ENCODE measurements at places on chromosomes 7 and 10.
A peak's percentile ranks its signal among the peaks of the same experiment; 100 is the strongest.

DNA sequence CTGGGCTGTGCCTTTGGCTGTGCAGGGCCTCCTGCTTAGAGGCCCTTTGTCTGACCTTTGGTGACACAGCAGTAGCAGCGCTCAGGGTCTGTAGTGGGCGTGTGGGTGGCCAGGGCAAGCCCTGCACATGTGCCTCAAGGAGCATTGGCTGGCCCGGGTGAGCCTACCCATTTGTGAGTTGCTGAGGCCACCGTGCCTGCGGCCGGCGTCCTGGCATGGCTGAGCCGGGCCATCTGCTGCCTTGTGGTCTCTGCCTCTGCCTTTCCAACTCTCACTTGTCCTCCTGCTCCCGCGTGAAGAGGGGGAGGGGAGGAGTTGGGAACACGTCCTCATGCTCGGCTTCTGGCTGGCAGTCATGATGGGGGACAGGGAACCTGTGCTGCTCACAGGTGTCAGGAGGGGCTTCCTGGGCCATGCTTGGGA lies 9.2 kb upstream of the ORAI2 start:
- no peak for DNase-seq

DNA sequence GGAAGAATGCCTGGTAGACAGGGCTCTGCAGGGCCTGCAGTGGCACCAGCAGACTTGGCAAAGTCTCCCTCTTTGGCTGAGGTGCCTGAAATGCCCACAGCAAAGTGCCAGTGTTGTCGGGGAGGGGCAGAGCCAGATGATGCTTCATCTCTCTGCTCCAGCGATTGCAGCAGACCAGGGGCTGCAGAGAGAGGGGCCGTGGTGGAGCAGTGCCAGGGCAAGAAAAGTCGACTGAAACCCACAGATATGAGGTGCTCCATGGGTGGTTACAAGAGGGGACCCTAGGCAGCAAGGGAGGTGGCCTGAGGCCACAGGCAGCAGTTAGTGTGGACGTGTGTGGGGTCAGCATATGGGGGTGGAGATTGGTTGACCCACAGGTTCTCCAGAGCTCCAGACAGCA lies 123.5 kb upstream of the SHH start:
- no peak for DNase-seq

GRCh38 chr10:133476641-133476990 lies 22.9 kb downstream of the SCART1 start:
- no peak for DNase-seq

DNA sequence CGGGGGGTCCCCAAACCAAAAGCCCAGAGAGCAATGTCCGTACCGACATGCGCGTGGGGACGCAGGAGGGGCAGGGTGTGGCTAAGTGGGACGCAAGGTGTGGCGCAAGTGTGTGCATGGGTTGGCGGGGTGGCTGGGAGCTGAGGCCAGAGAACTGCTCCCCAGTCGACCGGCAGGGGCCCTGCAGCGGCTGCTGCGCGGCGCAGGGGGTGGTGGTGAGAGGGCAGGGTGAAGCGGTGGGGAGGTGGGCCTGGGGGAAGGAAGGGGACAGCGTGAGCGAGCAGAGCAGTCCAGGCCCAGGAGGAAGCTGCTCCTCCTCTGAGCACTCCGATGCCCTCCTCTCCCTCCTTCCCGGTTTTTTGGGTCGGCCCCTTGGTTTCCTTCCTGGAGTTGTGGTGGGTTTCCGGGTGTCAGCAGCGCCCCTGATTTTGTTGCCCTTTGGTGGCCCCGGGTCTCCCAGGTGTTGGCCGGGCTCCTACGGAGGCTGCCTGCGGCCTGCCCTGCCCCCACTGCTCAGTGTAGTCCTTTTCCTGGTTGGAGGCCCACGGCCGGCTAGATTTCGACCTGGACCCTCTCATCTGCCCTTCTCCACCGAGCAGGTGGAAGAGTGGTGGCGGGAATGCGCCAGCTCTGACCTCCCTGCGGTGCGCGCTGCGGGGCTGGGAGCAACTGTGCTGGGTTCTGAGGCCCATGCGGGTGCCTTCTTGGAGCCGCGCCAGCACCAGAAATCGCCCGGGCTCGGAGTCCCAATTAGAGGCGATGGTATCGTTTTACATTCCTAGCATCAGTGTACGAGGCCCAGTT lies 40.5 kb upstream of the COMTD1 start:
- no peak for DNase-seq

GRCh38 chr10:124213471-124213870 lies 120.1 kb upstream of the CHST15 start:
- DNase-seq: no peak

- no peak for DNase-seq
These were observed 135.7 kb downstream of the DNAJB6 start for GRCh38 chr7:157472311-157473050.

GRCh38 chr7:12637819-12638592 lies 49.4 kb upstream of the ARL4A start:
- DNase-seq: no peak

DNA sequence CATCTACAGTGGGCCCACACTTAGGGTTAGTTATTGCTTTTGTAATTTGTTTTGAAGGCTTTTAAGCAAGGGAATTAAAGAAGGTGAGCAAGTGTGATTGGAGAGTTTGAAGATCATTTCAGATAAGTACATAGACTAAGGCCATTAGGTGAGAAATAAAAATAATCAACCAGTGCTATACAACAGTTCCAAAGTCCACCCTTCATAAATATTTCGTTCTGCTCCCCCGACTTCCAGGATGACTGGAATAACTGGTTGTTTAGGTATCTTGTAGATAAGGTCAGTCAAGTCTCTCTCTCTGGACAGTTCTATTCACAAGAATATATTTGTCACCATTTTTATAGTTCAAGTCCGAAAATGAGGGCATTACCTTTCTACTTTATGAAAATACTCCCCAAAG lies 98.0 kb upstream of the MBL2 start:
- no peak for DNase-seq

DNA sequence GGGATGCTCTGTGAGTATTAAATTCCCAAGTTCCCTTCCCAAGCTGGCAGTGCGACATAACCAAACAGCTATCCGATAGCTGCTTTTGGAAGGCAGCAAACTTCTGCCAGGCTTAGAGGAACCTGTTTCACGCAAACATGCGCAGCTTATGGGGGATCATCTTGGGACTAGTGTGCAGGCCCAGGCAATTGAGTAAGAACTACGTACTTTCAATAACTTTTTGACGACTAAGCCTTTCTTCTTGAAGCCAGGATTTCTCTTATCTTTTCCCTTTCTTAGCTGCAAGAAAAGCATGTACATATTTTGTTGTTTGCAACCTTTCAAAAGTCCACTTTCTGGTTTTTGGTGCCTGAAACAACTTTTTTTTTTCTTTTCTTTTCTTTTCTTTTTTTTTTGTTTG lies 28.7 kb upstream of the SEPHS1 start:
- DNase-seq: no peak

GRCh38 chr7:129066290-129067131 lies 11.6 kb upstream of the TNPO3 start:
- no peak for DNase-seq

GRCh38 chr7:106452031-106452851 lies 167.5 kb upstream of the NAMPT start:
- DNase-seq: no peak

GRCh38 chr7:106808967-106809635 lies 56.0 kb upstream of the PIK3CG start:
- no peak for DNase-seq

- no peak for DNase-seq
These were observed 117.7 kb downstream of the ARID5B start for GRCh38 chr10:62019013-62019684.

- no peak for DNase-seq
These were observed 8.4 kb downstream of the C10orf105 start for GRCh38 chr10:71711052-71711623.

- DNase-seq: no peak
These were observed 13.1 kb downstream of the WNT16 start for GRCh38 chr7:121341933-121342332.

DNA sequence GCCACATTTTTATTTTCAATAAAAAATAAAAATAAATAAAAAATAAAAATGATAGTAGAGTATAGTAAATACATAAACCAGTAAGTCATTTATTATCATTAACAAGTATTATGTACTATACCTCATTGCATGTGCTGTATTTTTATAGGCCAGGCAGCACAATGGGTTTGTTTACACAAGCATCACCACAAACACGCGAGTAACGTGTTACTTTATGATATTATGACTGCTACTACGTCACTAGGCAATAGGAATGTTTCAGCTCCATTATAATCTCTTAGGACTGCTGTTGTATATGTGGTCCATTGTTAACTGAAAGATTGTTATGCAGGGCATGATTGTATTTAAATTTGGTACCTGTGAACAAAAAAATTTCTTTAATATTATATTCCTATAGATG lies 20.8 kb upstream of the SDHAF3 start:
- DNase-seq: no peak

GRCh38 chr10:120279196-120279595 lies 177.8 kb upstream of the PLPP4 start:
- no peak for DNase-seq

GRCh38 chr7:82359426-82359825 lies 84.2 kb downstream of the CACNA2D1 start:
- DNase-seq: no peak

DNA sequence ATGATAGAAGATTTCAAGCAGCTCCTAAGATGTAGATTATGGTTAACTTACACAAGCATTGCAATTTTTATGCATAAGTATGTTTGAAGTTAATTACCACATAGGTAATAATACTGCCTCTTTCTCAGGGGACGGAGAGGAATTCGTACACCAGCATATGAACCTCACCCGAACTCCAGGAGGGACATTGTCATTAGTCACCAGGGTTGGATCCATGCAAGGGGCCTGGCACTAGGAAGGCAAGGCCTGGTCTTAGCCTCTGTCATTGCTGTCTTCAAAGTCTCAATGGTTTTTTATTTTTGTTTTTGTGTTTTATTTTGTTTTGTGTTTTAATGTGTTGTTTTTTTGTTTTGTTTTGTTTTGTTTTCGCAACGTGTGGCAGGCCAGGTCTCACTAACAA lies 145.6 kb upstream of the PPP2R2D start:
- no peak for DNase-seq

DNA sequence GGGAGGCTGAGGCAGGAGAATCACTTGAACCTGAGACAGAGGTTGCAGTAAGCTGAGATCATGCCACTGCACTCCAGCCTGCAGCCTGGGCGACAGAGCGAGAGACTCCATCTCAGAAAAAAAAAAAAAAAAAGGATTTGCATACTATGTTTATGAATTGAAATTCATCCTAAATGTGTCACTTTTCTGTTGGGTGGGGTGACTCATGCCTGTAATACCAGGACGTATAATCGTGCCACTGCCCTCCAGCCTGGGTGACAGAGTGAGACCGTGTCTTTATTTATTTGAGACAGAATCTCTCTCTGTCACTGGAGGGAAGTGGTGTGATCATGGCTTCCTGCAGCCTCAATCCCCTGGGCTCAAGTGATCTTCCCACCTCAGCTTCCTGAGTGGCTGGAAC lies 5.8 kb downstream of the ZNF212 start:
- peak; percentile 37 for DNase-seq

DNA sequence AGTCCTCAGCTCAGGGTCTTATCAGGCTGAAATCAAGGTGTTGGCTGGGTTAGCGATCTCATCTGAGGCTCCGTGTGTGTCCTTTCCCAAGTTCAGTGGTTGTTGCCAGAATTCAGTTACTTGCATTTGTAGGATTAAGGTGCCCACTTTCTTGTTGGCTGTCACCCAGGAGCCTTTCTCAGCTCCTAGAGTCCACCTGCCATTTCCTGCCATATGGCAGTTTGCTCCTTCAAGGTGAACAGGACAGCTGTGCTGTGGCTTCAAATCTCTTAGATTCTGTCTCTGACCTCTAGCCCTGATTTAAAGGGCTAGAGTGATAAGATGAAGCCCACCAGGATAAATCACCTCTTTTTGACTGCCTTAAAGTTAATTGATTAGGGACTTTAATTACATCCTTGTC lies 1.0 kb upstream of the HIF1AN start:
- DNase-seq: no peak

- no peak for DNase-seq
These were observed 36.4 kb upstream of the DLX6 start for GRCh38 chr7:96968981-96969380.

GRCh38 chr10:74824900-74825370 lies 1.5 kb upstream of the KAT6B start:
- DNase-seq: peak; percentile 35

- DNase-seq: no peak
These were observed 163.1 kb downstream of the UBE2H start for GRCh38 chr7:129789652-129790051.

Data from activated T-cell treated with anti-CD3 and anti-CD28 coated beads for 24 hours (primary cell).